ENCODE measurements at places on chromosomes 16 and 17. TPM values are rescaled to one million over a fixed set of nuclear protein-coding genes. Genes with fewer than 3 reads are reported as not detected.

DNA sequence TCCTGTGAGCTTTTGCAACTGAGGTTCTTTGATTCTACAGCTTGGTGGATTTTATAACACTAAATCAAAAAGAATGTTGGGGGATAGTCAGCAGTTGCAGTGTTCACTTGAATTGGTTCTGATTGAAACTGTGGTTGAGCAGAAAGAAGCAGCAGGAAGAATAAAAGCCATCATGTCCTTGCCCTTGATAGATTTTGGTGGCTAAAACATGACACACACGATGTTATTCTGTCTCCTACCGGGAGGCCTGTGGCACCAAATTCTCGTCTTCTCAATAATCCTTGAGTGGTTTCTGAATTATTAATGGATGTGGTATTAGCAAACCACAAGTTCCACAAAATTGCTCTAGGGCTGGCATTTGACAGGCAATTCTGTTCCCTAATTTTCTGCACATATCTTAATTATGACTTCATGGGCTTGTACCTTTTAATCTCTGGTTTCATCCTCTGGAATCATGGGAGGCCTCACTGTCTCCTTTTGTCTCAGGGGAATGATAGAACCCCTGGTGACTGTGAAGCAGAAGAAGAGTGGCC, 338.2 kb downstream of the SNX29 start:
- no peak overlapping the region for H3K4me3 ChIP-seq
- H3K27me3 ChIP-seq = no peaks in the 10 kb centered on the region
- peaks cover 3% of the 10 kb centered on the region for H3K4me1 ChIP-seq

GRCh38 chr17:39485555-39485954, 24.3 kb downstream of the CDK12 start:
- H3K4me1 ChIP-seq = no peaks in the 10 kb centered on the region
- H3K4me3 ChIP-seq = no peak overlapping the region
- H3K36me3 ChIP-seq = peaks cover 1% of the 10 kb centered on the region
- H3K27ac ChIP-seq = no peak overlapping the region
- no peak for DNase-seq
- H3K27me3 ChIP-seq = no peaks in the 10 kb centered on the region

GRCh38 chr17:1313270-1314005, 34.0 kb downstream of the TRARG1 start:
- no peaks in the 10 kb centered on the region for H3K36me3 ChIP-seq
- no peak overlapping the region for H3K4me3 ChIP-seq
- DNase-seq = no peak
- peaks cover 11% of the 10 kb centered on the region for H3K4me1 ChIP-seq
- H3K27ac ChIP-seq = no peak overlapping the region

GRCh38 chr16:82972331-82972919, 345.7 kb downstream of the CDH13 start:
- no peaks in the 10 kb centered on the region for H3K4me1 ChIP-seq
- H3K4me3 ChIP-seq = no peak overlapping the region

DNA sequence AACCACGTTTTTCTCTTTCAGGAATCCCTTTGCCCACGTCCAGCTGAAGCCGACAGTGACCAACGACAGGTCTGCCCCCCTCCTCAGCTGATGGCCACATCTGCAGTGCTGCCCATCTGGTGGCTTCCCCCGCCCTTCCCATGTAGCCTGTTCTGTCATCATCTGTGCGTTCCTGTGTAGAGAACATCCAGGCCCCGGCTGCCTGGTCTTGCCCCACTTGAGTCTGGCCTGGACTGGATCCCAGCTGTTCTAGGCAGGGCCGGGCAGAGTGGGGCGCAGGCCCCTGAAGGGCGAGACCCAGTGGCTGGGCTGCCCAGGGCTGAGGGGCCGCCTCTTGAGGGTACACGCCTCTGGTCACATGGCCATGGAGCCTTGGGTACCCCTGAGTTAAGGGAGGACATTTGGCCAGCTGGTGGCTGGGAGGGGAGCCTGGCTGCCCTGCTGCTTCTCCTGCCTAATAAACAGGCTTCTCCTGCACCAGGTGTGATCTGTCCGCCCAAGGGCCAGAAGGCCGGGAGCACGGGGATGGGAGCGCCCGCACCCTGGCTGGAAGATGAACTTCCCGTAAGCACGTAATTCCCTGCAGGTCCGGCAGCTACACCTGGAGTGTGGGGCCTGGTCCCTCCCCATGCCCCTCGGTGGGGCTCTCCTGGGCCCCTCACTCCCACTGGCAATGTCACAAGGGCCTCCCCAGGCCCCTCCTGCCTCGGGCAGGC, 49.4 kb upstream of the PVALEF start:
- H3K27me3 ChIP-seq = no peaks in the 10 kb centered on the region
- peaks cover 3% of the 10 kb centered on the region for H3K4me1 ChIP-seq
- no peaks in the 10 kb centered on the region for H3K36me3 ChIP-seq

GRCh38 chr16:73544826-73545225, 496.9 kb upstream of the ZFHX3 start:
- H3K4me3 ChIP-seq = no peak overlapping the region
- DNase-seq = no peak
- no peaks in the 10 kb centered on the region for H3K36me3 ChIP-seq
- H3K4me1 ChIP-seq = no peaks in the 10 kb centered on the region
- no peak overlapping the region for H3K27ac ChIP-seq

DNA sequence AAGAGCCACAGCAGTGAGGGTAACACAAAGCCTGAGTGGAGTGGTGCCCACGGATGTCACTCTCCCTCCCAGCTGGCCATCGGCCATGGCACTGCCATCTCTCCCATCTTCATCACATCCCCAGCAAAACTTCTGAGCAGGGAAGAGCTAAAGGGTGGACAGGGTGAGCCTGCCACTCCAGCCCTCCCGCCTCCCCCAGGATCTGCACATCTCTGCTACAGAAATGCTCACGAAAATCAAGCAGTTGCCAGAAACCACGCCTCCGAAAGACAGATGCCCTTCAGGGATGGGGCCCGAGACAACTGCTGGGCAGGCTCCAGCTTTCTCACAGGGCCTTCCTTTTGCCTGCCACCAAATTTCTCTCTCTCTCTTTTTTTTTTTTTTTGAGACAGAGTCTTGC, 3.6 kb downstream of the GRIN2C start:
- H3K4me1 ChIP-seq = peaks cover 17% of the 10 kb centered on the region
- H3K4me3 ChIP-seq = no peak overlapping the region
- no peak overlapping the region for H3K27ac ChIP-seq
- H3K36me3 ChIP-seq = no peaks in the 10 kb centered on the region
- DNase-seq = no peak
- peaks cover 84% of the 10 kb centered on the region for H3K27me3 ChIP-seq

DNA sequence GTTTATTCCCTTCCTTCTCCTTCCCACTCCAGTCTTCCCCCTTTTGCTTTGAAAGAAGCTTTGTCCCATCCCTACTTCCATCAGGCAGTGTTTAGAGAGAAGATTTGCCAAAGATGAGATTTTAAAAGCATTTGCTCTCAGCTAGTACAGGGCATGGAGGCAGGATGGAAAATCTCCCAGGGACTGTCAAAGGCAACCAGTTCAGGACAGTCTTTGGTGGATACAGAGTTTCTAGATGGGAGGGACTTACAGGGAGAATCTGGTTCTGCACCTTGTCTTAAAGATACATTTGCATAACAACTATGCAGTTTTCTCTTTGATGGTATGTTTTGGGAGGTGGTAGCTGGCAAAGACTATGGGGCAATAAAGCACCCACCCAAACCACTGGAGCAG, 26.2 kb downstream of the CHD9 start:
- H3K27me3 ChIP-seq = no peaks in the 10 kb centered on the region
- H3K27ac ChIP-seq = peak overlapping the region; percentile 68
- no peak for DNase-seq
- H3K4me1 ChIP-seq = peaks cover 92% of the 10 kb centered on the region
- no peak overlapping the region for H3K4me3 ChIP-seq
- H3K36me3 ChIP-seq = no peaks in the 10 kb centered on the region

- no peak overlapping the region for H3K27ac ChIP-seq
- H3K4me3 ChIP-seq = no peak overlapping the region
- no peak for DNase-seq
- H3K4me1 ChIP-seq = peaks cover 3% of the 10 kb centered on the region
- peaks cover 79% of the 10 kb centered on the region for H3K36me3 ChIP-seq
These were observed 5.6 kb upstream of the SYNRG start for GRCh38 chr17:37614823-37615222.

DNA sequence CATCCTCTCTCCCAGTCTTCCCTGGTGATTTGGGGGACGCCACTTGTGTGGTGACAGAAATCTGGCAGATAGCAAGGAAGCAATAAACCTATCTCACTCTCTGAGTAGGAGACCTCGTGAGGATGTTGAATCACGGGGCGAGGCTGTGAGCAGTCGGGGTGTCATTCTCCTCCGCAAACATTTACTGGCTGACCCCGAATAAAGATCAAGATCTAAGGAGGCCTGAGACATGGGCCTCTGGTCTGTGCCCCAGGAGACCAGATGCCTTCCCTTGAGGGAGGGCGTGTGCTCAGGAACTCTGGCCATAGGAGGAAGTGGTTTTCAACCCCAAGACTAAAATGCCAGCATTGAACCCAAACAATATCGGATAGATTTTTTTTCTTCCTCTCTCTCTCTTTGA, 53.1 kb downstream of the FOXL1 start:
- no peaks in the 10 kb centered on the region for H3K36me3 ChIP-seq
- H3K4me3 ChIP-seq = no peak overlapping the region
- DNase-seq = no peak
- H3K27ac ChIP-seq = no peak overlapping the region

- no peak for DNase-seq
- H3K4me3 ChIP-seq = no peak overlapping the region
- H3K4me1 ChIP-seq = peaks cover 62% of the 10 kb centered on the region
- H3K27ac ChIP-seq = no peak overlapping the region
These were observed 30.3 kb downstream of the ARHGAP23 start for GRCh38 chr17:38458521-38458920.

GRCh38 chr17:44314869-44315661, 6.7 kb downstream of the RUNDC3A start:
- peaks cover 55% of the 10 kb centered on the region for H3K27me3 ChIP-seq
- H3K36me3 ChIP-seq = peaks cover 11% of the 10 kb centered on the region
- no peak overlapping the region for H3K4me3 ChIP-seq

GRCh38 chr16:2518823-2519710, 1.1 kb upstream of the AMDHD2 start:
- peaks cover 62% of the 10 kb centered on the region for H3K4me1 ChIP-seq
- H3K4me3 ChIP-seq = peak overlapping the region; percentile 62
- no peaks in the 10 kb centered on the region for H3K27me3 ChIP-seq
- DNase-seq = no peak
- H3K27ac ChIP-seq = peak overlapping the region; percentile 86

DNA sequence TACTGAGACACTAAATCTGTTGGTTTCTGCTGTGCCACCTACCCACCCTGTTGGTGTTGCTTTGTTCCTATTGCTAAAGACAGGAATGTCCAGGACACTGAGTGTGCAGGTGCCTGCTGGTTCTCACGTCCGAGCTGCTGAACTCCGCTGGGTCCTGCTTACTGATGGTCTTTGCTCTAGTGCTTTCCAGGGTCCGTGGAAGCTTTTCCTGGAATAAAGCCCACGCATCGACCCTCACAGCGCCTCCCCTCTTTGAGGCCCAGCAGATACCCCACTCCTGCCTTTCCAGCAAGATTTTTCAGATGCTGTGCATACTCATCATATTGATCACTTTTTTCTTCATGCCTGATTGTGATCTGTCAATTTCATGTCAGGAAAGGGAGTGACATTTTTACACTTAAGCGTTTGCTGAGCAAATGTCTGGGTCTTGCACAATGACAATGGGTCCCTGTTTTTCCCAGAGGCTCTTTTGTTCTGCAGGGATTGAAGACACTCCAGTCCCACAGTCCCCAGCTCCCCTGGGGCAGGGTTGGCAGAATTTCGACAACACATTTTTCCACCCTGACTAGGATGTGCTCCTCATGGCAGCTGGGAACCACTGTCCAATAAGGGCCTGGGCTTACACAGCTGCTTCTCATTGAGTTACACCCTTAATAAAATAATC, 14.6 kb downstream of the STH start:
- H3K4me3 ChIP-seq = no peak overlapping the region
- H3K27ac ChIP-seq = no peak overlapping the region
- H3K4me1 ChIP-seq = no peaks in the 10 kb centered on the region
- no peaks in the 10 kb centered on the region for H3K27me3 ChIP-seq

DNA sequence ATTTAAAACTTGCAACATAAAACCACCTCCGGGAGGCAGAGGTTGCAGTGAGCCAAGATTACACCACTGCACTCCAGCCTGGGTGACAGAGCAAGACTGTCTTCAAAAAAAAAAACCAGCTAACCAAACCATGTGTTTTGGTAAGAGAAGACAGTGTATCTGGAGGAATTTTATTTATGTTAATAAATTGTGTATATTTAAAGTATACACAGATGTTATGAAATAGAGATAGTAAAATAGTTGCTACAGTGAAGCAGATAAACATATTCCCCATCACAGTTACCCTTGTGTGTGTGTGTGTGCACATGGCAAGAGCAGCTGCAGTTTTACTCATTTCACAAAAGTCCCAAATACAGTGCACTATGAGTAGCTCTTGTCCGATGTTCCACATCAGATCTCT, 54.8 kb upstream of the CRISPLD2 start:
- no peaks in the 10 kb centered on the region for H3K4me1 ChIP-seq
- no peak overlapping the region for H3K27ac ChIP-seq
- H3K27me3 ChIP-seq = no peaks in the 10 kb centered on the region

B9D1 gene
- total RNA-seq = 8.9 TPM

CA4 gene
- 17.0 TPM for total RNA-seq

SKA2 gene
- total RNA-seq = 32.0 TPM

TMEM235 gene
- not detected for total RNA-seq

NGFR gene
- 3.0 TPM for total RNA-seq

TBC1D3B gene
- total RNA-seq = 2.1 TPM

MAP2K3 gene
- total RNA-seq = 57.6 TPM

KCNJ12 gene
- 9.4 TPM for total RNA-seq

HSF5 gene
- total RNA-seq = not detected

EARS2 gene
- 25.3 TPM for total RNA-seq

NUPR1 gene
- total RNA-seq = 18.7 TPM

All from heart right ventricle (tissue), 16 donors.